NCI-H1092 (cell line): ENCODE measurements at places on chromosomes 2 and 18.

- DNase-seq, result no peak
Observed at GRCh38 chr2:183592271-183592670, 468.0 kb downstream of the NUP35 start.

- no peak for DNase-seq
Observed at GRCh38 chr2:199460101-199460671, 2.4 kb upstream of the SATB2 start.

- no peak for DNase-seq
Observed at GRCh38 chr2:102069311-102069974, 73.1 kb upstream of the IL1R1 start.

DNA sequence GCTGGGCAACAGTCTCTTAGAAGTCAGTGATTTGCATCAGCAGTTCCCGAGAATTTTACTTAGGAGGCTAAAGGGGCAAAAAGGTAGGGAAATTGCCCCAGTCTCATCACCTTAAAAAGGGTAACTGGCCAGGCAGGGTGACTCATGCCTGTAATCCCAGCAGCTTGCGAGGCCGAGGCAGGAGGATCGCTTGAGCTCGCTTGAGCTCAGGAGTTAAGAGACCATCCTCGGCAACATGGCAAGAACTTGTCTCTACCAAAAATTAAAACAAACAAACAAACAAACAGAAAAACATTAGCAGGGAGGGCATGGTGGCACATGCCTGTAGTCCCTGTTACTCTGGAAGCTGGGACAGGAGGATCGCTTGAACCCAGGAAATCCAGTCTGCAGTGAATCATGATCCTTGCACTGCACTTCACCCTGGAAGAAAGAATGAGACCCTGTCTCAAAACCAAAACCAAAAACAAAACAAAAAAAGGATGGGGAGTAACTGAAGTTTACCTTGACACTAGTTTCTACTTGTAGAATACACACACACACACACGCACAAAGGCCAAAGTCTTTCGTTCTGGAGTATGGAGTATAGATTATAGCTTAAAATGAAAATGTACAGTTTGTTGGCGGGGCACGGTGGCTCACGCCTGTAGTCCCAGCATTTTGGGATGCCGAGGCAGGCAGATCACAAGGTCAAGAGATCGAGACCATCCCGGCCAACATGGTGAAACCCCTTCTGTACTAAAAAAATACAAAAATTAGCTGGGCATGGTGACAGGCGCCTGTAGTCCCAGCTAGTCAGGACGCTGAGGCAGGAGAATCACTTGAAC is 2.7 kb upstream of the GEMIN6 start:
- DNase-seq, result no peak

- DNase-seq, result no peak
Observed at GRCh38 chr18:61203151-61203550, 130.1 kb upstream of the CDH20 start.

- DNase-seq, result no peak
Observed at GRCh38 chr2:76679025-76679396, 843.2 kb downstream of the LRRTM4 start.

- DNase-seq, result no peak
Observed at GRCh38 chr2:203225423-203226039, 13.3 kb upstream of the CYP20A1 start.

DNA sequence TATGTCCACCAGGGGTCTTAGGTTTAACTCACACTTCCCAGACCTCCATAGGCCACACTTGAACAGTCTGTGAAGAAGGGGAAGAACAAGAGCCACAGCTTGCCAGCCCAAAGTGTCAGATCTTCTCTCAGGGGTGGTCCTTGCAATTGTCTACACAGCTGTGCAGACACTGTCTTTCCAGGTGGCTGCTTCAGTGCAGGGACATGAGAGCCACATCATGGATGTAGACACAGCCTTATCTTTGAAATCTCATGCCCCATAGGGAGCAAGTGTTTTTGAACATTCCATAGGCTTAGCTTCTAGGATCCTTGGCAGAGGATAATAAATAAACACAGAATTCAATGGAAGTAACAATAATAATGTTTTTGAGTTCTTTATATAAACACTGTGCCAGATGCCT is 6.7 kb downstream of the ZNF407 start:
- DNase-seq, result no peak

- DNase-seq, result no peak
Observed at GRCh38 chr2:130336150-130336876, 6.4 kb upstream of the IMP4 start.

DNA sequence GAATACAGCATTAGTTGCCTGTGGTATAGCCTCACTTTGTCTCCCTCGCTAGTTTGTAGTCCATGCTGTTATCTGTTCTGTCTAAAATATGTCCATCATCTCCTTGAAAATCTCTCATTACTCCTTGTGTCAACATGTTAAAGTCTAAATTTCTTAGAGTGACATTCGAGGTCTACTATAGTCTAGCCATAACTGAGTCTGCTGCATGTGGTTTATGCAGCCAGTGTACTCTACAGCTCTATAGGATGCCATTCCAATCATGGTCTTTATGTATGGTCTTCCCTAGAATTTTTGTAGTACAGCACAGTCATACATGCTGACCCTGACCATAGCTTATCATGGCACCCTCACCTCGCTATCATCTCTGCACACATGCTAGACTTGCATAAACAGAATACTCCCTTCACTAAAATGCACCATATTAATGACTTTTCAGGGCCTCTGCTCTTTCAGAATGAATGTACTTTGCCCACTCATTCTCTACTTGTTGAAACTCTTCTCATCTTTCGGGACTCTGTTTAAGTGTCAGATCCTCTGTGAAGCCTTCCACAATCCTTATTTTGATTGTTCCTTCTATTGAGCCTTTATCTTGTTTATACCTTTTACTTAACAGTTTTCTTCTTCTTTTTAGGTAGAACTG is 12.8 kb downstream of the TANK start:
- no peak for DNase-seq

- DNase-seq, result no peak
Observed at GRCh38 chr18:67608615-67609273, 92.2 kb upstream of the DSEL start.

DNA sequence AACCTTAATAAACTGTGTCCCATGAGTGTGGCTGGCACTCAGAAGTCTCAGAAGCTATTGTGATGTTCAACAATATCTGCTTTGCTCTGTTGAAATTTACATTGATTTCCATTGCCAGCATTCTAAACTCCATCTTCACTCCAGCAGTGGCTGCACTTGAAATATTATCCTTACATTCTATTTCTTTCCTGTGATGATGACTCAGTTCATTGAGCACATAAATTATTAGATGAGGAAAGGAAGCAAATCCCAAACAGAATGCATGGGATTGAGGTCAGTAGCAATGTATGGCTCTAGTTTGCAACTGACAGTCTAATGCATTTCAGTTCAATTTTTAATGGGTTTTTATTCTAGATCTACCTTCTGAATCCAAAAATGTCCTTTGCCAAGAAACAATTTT is 92.4 kb upstream of the TTN start:
- DNase-seq, result no peak

- no peak for DNase-seq
Observed at GRCh38 chr2:181239201-181239799, 217.9 kb upstream of the ITGA4 start.

DNA sequence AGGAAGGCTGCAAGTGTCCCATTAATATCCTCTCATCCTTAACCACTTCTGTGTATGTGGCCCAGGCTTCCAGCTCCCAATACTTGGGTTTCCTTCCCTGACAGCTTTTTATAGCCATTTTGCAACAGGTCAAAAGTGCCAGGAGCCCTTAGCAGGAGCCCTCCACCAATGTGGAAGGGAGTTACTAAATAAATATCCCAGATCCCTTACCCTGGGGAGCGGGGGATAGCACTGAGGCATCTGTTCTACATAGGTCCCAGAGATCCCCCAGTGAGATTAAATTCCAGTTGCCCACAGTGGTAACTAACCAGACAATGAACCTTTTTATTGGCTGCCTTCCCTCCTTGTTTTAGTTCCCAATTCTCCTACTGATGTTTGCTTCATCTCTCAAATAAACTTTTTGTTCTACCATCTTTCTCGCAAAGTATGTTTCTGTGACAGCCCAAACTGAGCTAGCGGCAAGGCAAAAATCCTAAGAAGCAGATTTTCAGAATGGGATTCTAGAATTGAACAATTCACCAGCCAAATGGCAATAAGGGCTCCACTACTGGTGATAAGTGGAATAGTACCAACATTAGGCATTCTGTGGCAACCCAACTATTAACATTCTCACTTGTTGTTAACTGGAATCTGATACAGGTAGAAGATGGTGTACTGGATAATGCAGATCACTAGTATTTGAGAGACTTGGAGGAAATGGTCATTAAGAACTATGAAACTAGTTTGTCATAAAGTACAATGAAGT is 83.9 kb upstream of the MAPRE2 start:
- no peak for DNase-seq

- no peak for DNase-seq
Observed at GRCh38 chr2:9844036-9844483, 786 bp downstream of the TAF1B start.

- DNase-seq, result no peak
Observed at GRCh38 chr2:222731201-222731621, 59.8 kb downstream of the MOGAT1 start.

DNA sequence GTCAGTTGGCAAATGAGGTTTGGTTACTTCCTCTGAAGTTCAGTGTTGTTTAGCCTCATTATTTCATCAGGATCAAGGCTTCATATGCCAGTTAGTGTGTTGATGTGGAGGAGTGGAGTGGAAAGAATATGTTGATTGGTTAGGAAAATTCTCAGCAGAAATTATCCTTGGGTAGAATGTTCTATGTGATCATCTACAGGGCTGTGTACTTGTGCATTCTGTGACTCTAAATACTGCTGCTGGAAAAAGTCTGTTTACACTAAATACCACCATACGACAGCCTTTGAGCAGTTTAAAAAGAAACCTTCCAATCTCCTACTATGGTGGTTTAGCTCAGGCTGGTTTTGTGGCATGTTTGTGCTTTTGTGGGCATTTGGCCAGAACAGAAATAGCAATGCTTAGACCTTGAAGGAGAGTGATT is 25.8 kb downstream of the CAB39 start:
- DNase-seq, result no peak

DNA sequence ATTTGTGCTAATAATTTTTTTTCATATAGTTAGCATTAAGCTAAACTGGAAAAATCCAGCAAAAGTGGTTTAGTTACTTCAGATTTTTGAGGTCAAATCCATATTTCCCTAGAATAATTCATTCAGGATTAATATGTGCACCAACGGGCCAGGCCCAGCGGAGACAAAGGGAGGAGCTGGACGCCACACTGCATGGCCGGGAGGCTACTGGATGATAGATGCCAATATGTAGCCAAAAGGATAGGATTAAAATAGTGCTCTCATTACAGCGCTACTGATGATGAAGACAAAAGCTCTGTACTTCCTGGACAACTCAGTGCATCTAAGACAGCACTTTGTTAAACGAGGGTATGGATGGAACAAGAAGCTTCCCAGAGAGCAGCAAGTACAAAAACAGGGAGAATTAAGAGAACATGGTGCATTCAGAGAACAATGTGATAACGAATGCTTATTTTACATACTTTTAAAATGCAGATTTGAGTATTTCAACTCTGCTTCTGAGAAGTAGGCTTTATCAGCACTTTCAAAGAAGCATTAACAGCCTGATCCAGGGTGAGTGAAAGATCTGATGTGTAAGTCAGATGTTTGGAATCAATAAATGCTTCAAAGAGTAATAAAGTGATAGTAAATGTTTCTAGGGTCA is 39.8 kb downstream of the PPP4R1 start:
- no peak for DNase-seq

DNA sequence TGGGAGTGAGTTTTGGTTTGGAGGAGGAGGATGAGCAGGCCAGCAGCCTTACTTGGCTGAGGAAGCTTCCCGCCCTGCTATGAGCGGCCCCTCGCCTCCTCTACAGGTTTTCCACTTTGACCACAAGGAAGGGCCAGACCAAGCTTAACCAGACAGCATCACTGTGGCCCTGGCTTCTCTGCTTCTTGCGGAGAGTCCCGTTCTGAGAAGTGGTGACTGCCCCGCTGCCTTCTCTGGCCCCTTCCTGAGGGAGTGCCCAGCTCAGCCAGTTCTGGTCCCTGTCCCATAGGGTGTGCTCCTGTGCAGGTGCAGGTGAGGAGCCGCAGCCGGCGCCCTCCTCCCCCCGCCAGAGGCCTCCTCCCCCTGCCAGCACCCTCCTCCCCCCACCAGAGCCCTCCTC is 101.0 kb downstream of the FAM210A start:
- DNase-seq, result no peak
